ENCODE measurements at places on chromosomes 16 and 17.

DNA sequence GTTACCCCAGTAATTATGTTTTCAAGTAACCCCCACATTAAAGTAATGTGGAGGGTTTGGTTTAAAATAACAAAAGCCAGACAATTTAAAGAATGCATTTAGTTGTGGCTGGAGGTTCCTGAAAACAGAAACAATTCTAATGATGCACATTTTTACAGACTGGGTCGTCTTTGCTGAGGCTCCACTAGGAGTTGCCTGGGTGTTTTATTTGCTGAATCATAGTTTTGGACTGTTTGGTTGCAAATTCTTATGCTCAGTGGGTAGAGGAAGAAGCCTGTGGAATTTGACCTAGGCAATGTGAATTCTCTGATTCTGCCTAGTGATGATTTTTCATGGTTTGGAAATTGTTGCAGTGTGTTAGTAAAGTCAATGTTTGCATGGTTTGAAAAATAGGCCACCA is 16.3 kb downstream of the SHISA9 start:
- DNase-seq = no peak

- DNase-seq = no peak
Observed at GRCh38 chr17:676965-677364, 37.7 kb downstream of the VPS53 start.

DNA sequence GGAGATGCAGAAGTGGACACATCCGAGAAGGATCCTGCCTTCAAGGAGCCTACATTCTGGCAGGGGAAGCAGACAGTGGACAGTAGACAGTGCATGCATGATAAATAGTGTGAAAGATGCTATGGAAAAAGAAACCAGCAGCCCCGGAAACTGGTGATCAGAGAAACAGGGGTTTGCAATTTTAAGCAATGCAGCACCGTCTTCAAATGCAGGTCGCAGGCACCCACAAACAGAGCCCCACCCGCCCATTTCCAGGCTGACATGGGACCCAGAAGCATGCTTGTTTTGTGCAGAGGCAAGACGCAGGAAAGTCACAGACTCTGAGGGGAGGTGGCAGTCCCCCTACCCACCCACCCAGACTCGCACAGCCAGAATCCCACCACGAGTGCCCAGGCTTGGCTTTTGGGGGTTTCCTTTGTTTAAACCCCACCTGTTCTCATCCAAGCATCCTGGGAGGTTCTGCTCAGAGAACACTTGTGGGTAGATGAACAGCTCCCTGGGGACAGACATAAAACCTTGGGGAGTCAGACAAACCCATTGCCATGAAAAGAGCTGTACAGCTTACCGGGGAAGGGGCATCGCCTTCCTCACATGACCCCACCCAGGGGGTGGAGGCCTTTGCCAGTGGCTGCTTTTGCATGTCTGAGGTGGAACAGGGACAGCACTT is 114.3 kb downstream of the MGAT5B start:
- DNase-seq = no peak

DNA sequence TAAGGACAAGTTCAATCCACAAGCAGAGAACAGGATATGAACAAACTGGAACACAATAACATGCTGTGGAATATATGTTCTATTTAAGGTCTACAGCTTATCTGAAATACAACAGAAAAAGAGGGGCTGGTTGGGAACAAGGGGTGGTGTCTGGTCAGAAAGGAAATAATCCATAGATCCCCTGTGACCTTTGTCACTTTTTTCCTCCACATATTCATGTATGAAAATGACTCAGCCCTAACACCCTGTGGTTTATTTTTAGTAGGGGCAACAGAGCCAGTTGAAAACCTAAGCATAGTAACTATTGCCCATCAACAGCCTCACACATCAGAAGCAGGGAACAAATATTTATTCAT is 12.3 kb upstream of the SPAG9 start:
- no peak for DNase-seq

DNA sequence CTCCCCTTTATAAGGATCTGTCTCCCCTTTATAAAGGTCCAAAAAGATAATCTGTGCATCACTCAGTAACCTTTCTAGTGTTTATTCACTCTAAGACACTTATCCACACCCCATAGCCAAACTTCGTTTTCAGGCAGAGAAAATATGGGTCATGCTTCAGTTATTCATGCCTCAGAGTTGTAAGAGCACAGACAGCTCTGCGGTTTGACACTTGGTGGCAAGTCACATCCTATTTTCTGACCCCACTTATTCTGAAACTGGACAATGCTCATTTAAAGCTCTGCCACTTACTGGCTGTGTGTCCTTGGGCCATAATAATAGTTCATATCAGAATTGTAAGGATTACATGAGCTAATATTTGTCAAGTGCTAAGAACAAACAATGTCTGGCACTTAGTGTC is 2.0 kb upstream of the KRTAP2-1 start:
- no peak for DNase-seq

DNA sequence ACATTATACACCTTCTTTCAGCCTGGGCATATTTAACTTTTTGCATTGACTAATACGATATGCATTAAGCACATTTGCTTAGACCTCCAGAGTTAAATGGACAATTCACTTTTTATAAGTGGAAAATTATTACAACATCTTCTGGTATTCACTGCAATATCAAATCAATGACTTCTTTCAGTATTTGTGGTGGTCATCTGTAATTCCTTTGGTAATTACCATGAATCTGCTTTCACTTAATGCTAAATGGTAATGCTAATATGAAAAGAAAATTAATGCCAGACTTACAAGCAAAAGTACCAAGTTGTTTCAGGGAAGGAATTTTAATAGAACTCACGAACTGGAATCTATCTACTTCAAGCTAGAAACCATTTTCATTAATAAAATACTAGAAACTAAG is 6.4 kb downstream of the GPATCH8 start:
- no peak for DNase-seq

GRCh38 chr16:86899757-86900156 is 321.4 kb downstream of the FOXL1 start:
- no peak for DNase-seq

- no peak for DNase-seq
Observed at GRCh38 chr16:87448866-87449265, 44.0 kb downstream of the ZCCHC14 start.

DNA sequence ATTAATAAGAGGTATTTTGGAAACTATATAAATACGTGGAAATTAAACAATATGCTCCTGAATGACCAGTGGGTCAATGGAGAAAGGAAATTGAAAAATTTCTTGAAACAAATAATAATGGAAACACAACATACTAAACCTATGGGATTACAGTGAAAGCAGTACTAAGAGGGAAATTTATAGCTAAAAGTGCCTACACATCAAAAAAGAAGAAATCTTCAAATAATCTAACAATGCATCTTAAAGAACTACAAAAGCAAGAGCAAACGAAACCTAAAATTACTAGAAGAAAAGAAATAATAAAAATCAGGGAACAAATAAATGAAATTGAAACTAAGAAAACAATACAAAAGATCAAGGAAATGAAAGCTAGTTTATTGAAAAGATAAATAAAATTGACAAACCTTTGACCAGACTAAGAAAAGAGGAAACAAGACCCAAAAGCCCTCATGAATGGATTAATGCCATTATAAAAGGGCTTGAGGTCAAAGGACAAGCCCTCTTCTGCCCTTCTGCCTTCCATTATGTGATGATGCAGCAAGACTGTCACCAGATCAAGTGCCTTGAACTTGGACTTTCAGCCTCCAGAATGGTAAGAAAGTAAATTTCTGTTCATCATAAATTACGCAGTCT is 43.9 kb upstream of the ALDH3A1 start:
- DNase-seq = no peak

- no peak for DNase-seq
Observed at GRCh38 chr16:84226026-84226425, 13.8 kb downstream of the KCNG4 start.

DNA sequence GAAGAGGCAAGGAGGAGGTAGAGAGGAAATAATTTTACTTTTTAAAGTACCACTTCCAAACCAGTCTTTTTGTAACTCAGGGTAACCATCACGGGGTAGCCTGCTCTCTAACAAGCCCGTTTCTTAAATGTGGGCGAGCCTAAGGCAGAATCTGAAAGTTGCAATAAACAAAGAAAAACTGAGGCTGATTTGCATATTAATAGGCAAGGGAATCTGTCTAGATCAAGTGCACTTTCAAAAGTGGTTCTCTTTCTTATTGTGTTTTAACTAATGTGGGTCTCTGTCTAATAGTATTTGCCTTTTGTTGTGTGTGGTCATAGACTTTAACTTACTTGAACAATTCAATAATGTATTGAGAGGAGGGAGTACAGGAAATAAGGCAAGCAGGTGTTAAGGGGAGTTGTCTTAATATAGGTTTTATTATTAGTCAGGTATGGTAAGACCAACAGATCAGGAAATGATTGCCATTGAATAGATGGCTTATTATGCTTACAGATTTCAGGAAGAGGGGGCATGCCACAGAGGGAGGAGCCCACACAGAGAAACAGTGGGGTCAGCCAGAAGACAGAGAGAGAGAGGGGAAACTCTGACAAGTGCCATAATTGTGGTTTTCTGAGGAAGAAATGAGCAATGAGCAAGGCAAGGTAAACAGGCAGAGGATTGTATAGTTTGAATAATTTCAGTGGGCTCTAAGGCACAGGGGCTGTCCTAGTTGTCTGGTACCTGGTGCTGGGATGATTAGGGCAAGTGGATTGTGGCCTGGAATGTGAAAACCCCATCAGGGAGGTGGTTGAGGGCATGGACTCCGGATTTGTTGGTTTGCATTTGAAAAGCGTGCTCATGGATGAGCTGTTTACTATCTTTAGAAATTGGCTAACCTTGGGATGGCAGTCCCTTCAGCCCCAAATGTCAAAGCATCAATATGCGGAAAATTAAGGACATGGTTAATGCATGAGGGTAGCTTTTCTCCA is 237.2 kb downstream of the TOX3 start:
- DNase-seq = no peak

DNA sequence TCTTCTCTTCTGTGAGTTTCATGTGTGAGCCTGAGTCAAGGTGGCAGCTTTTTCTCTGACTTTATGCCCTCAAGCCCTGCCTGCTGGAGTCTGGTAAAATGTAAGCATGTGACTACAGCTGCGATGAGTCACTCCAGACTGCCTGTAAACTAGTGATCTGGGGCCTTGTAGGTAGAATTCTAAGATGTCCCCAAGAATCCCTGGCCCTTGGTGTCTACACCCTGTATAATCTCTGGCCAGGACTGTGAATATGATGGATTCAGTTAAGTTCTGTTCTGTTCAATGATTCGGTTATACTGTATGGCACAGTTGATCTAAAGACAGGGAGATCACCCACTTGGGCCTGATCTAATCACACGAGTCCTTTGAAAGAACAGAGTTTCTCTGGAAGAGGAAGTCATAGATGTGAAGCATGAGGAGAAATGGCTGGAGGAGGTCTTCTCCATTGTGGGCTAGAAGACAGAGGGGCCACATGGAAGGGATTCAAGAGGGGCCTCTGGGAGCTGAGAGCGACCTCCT is 29.8 kb downstream of the PRSS54 start:
- DNase-seq = no peak

GRCh38 chr17:44071772-44072171 is 1.2 kb downstream of the G6PC3 start:
- DNase-seq = no peak

- no peak for DNase-seq
Observed at GRCh38 chr16:71249399-71249798, 18.9 kb upstream of the HYDIN start.

DNA sequence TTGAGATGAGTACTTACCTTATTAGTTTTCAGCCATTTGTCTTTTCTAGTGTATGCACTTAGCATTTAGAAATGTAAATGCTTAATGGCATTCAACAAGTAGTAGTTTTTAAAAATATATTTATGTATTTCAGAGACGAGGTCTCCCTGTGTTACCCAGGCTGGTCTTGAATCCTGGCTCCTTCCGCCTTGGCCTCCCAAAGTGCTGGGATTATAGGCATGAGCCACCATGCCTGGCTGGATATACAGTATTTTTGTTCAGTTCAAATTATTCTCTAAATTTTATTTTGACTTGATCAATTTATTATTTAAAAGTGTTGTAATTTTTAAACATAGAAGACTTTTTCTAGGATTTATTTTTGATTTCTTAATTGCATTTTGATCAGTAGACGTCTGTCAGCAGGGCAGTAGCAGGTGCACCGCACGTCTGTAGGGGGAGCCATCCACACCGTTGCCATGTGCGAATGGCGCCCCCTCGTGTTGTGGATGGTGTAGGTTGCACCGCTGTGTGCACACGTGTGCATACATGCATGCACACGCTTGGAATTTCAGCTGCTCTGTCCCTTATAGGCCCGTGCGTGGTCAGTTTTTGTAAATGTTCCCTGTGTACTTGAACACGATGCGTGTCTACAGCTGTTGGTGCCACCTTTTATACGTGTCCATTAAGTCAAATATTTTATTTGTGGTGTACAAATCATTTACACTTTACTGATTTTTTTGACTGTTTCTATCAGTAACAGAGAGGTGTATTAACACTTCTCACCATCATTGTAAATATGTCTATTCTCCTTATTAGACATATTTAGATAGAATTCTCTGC is 30.6 kb downstream of the RPTOR start:
- DNase-seq = peak; percentile 7

- DNase-seq = no peak
Observed at GRCh38 chr16:11320170-11320569, 25.1 kb upstream of the RMI2 start.

- DNase-seq = no peak
Observed at GRCh38 chr17:52395308-52395707, 236.8 kb upstream of the CA10 start.

- no peak for DNase-seq
Observed at GRCh38 chr17:36017799-36018198, at the start of gene CCL23. CCL23 (minus strand) TSS chr17:36017972; CDS start chr17:36017897, 75 bp downstream.

DNA sequence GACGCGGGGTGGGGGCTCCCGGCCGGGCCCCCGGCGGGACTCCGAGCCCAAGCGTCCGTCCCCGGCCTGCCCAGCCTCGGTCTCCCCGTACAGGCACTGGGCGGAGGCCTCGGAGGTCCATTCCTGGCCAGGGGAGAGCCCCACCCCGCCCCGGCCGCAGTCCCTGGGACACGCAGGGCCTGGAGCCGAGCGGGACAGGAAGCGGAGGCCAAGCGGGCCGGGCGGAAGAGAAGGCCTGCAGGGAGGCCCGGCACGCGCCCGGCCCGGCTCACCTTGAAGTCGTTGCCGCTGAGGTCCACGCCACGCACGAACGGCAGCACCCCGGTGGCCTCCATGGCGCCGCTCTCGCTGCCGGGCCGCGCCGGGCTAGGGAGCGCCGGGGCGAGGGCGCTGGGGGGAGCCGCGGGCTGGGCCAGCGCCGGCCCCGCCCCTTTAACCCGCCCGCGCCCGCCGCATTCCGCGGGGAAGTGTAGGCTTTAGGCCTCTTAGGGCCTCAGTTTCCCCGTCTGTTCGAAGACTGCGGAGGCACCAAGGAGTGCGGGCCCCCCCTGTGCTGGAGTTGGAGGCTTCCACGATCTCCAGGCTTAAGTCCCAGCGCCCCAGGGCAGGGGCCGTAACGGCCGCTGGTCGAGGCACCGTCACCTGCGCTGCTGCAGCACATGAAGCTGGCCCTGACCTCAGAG is at the start of gene FLII:
Gene FLII, minus strand, starts transcription at position 383 of the 683 bp plus-strand sequence. Its CDS starts 48 bp downstream, at position 335.
- no peak for DNase-seq

All from GOT3 (cell line).